ENCODE measurements at places on chromosomes 12 and 14.

GRCh38 chr12:23049180-23049579 is 424.2 kb downstream of the ETNK1 start:
- DNase-seq = no peak

DNA sequence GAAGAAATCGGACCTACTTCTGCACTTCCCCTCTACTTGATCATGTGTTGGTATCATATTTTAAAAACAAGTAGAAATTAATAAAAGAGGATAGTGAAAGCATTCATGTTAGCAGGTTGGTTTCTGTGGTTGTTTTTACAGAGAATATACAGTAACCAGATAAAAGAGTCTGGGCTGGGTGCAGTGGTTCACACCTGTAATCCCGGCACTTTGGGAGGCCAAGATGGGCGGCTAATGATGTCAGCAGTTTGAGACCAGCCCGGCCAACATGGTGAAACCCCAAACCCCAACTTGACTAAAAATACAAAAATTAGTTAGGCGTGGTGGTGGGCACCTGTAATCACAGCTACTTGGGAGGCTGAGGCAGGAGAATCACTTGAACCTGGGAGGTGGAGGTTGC is 55.9 kb downstream of the LRP6 start:
- no peak for DNase-seq

- no peak for DNase-seq
Measured at GRCh38 chr12:89103831-89104230, 248.5 kb downstream of the DUSP6 start.

DNA sequence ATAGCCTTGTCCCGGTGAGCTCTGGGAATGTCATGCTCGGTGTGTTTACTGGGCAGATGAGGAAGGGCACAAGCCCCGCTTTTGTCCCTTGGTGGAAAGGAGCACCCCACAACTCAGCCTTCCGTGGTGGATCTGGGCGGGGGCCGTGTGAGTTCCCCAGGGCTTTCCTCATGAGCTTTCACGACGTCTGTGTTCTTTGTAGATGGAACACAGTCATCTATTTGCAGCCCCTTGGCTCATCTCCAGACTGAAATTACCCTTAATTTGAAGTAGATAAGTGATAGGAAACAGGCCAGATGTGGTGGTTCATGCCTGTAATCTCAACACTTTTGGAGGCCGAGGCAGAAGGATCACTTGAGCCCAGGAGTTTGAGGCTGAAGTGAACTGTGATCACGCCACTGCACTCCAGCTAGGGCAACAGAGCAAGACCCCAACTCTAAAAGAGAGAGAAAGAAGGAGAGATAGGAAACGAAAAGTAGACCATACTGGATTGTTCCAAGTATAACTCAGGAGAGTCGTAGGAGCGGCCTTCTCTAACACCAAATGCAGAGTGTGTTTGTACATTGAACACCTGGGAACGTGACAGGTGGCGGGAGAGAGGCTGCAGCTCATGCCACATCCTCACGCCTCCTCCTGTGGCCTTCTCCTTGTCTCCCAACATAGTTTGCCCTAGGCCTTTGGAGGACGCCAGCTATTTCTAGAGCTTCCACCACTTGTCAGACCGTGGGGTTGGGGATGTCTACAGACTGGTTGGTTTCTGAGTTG is 8.8 kb downstream of the P2RX4 start:
- DNase-seq = no peak

DNA sequence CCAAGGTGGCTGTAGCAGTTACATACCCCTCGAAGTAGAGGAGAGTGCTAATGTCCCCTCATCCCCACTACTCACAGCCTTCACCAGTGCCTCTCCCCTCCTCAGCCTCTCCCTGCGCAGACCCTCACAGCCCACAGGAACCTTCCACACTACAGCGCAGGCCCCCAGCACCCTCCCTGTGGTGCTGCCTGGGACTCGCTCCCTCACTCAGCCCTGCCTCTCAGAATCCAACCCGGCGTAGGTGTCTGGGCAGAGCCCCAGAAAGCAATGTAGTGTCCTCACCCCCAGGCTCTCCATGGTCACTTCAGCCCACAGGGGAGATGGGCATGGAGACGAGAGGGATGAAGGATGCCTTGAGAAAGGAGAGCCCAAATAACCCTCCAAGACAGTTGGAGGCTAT is 10.9 kb upstream of the ZNF740 start:
- DNase-seq = no peak

DNA sequence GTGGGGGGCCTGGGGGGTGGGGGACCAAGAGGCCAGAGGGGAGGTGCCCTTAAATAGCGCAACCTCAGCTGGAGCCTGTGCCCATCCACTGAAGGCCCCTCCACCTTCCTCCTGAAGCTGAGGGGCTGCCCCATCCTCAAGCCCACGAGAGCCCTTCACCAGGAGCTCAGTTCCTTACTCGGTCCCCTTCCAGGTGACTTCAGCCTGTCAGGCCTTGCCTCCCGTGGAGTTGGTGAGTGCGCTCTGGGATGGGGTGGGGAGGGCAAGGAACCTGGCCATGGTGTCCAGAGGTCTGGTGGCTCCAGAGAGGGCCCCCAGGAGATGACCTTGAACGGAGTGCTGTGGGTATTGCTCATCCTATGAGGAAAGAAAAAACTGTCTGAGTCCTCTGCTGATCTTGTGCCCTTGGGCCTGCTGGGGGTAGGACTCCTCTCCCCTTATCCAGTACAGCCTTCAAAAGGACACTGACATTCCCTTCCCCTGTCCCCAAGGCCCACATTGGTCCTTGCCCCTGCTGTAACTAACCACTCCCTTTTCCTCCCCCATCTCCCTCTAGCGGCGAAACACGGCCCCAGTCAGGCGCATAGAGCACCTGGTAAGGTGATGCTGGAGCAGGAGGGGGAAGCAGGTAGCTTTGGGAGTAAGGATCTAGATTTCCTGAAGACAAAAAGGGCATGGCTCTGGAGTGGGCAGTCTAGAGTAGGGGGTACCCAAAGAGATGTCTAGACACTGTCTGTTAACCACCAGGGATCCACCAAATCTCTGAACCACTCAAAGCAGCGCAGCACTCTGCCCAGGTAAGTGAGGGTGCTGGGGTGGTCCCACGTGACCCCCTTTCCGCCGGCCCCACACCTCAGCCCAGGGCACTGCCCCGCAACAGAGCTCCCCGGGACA is 3.6 kb downstream of the TNS2 start:
- peak; percentile 28 for DNase-seq

GRCh38 chr12:132284071-132284826 is 45.1 kb downstream of the GALNT9 start:
- DNase-seq = no peak

DNA sequence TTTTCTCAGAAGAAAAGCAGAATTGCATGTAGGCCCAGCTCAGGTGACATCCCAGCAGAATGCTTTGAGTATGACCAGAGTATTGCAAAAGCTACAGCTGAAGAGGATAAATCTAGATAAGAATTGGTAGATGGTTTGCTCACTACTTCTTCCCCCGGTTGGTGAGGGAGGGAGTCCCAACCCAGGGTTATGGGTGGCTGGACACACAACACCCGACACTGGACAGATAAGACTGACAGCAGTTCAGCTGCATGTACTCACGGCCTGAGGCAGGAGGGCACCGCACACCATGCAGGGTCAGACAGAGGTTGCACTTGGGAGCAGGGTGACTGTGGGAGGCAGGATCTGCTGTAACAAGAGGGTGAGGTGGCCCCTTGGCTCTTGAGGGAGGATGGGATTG is 1.7 kb upstream of the CLEC4C start:
- no peak for DNase-seq

GRCh38 chr14:99535448-99535847 is 54.2 kb downstream of the CCNK start:
- DNase-seq = no peak

DNA sequence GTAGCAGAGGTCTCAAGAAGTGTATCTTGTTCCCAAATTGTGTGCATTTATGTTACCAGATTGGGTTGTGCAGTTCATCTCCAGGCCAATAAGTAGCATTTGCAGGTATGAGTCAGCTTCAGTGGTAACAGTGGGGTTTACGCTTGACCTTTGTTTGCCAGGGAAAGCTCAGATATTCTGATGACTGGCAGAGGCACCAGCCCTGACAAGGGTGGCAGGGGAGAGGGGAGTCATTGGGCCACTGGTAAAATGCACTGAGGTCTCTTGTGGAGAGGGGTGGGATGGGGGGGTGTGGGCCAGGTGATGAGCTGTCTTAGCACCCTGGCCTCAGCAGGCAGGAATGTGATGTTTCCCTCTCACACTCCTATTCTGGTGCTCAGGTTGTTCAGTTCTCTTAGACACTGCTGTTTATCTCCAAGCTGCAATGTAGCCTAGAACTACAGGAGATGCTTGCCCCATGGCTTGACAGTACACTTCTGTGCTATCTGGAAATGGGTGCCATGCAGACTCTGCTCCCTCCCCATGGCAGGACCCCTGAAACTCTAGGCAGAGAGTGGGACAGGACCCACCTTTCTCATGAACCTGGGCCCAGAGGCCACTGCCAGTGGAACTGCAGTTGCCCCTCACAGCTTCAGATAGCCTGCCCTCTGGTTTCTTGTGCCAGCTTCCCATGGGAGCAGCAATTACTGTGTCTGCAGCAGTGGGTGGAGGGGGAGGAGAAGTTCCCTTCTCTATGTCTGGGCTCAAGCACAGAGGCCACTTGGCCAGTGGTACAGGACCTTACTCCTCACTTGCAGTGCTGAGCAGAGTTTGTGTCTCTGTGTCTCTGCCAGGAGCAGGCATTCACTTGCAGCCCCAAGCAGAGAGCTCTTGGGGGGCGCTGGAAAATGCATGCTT is 31.9 kb downstream of the USP15 start:
- no peak for DNase-seq

DNA sequence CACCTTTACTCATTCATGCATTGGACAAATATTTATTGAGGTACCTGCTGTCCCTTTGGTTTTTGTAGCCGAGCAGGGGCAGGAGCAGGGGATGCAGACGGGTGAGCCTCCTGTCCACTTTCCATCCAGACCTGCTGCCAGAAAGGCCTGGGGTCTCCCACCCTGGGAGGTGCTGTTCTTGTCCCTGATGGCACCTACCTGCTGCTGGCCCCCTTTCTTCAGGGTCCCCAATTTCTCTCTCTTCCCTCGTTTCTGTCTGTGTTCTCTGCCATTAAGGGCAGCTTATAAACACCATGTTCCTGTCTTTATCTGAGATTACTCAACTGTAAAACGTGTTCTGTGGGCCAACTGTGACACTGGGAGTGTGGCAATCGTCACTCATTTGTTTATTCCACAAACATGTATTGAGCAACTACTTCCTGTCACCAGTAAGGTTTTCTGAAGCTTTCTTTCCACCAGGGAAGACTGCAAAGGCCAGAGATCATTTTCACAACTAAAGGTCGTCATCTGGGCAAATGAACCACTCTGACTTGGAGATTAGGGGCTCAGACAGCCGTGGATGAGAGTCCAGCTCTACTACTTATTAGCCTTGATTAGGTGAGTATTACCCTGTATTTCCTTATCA is at the start of gene HAL:
Gene HAL (minus strand): TSS at position 311 of the 625 bp plus-strand sequence. CDS start 434 bp downstream, outside the sequence.
- DNase-seq = no peak

GRCh38 chr12:53751336-53752191 is at the start of gene CISTR:
CISTR (minus strand) TSS chr12:53751979.
- DNase-seq = no peak

GRCh38 chr12:106840243-106840642 is 65.8 kb downstream of the RIC8B start:
- DNase-seq = no peak

DNA sequence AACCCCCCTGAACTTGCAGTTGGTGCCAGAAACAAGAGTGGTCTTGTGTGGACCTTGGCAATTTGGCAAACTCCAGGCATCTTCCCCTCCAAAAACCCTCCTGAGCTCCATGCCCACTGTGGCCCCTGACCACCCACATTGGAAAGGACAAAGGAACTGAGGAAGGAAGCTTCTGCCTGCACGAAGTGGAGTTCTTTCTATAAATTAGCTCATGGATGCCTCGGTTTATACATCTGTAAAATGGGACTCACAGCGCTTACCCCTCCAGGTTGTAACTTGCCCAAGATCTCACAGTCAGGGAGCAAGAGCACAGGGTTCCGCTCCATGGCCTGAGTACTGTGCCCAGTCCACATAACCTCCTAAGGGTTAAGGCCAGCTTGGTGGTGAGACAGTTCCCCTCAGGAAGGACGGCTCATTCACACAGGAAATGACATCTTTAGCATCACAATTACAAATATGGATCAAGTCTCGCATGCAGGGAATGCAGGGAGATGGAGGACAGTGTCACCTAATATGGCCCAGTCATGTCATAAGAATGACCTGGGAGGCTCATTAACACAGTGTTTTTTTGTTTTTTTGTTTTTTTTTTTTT is 66.6 kb downstream of the CLMN start:
- DNase-seq = no peak

- DNase-seq = no peak
Measured at GRCh38 chr12:130972586-130972950, 18.9 kb downstream of the ADGRD1 start.

DNA sequence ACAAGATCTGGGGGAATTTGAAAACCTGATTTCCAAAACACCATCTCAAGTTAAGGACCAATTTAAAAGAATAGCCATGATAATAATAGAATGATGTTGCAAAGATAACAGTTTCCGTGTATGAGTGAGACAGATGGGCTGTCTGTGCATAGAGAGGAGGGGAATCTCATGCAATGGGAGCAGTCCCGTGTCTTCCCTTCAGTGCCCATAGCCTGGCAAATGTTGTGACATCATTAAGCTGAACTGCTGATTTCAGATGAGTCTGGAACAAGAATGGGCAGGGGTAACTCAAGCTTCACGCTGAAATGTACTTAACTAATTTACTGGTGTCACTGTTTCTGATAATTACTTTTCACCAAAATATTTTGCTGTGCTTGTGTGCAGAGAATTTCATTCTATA is 454.0 kb downstream of the FOXG1 start:
- DNase-seq = no peak

DNA sequence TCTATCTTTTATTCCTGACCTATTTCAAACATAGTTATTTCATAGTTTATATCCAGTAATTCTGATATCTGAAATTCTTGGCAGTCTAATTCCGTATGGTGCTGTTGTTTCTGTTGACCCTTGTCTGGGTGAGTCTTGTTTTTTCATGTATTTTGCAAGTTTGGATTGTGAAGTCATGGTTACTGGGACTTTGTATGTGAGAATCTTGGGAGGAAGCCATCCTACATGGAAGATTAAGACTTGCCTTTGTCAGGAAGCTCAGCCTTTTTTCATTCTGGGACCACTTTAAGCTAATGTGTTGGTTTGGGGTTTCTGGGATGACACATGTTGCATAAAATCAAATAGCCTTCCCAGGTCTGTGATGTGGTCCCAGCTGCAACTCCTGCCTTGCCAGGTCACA is 191.6 kb upstream of the E2F7 start:
- DNase-seq = no peak

GRCh38 chr12:108629824-108630476 is 3.7 kb downstream of the SELPLG start:
- DNase-seq = peak; percentile 20

DNA sequence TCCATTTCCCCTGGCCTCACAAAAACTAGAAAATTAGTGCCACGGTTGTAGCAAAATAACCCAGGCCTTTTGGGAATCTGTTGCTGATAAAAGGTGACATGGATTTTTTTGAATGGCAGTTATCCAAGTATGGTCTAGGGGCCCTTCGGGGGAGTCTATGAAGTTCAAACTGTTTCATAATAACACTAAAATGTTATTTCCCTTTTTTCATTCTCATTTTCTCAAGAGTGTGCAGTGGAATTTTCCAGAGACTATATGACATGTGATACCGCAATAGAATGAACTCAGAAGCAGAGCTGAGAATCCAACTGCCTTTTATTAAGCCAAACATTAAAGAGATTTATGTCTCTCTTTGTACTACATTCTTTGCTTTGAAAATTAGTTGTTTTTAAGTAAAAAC is 26.9 kb downstream of the GSTZ1 start:
- no peak for DNase-seq

All from stimulated activated CD4-positive, alpha-beta T cell treated with anti-CD3 and anti-CD28 coated beads, Interleukin-15, amount 100 ng/mL, for 1 hour (primary cell).